ENCODE measurements at places on chromosomes 1 and 21.

DNA sequence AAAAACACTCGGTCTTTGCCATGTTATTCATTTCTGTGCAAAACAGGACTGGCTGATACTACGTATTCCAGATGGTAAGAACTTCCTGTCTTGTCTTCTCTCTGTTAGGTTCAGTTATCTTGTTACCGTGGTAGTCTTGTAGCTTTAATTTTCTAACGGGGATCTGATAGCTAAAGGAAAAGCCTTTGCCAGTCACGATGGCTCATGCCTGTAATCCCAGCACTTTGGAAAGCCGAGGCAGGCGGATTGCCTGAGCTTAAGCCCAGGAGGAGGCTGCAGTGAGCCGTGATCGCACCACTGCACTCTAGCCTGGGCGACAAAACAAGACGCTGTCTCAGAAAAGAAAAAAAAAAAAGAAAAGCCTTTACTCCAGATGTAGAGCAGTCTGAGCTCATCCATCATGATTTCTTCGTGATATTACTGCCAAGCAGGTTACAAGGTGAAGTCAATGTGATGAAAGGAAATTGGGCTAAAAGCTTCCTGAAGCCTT lies 11.1 kb upstream of the MSTO1 start:
- no peak for DNase-seq

GRCh38 chr1:40451238-40451585 lies 936 bp downstream of the ZFP69B start:
- DNase-seq = no peak

GRCh38 chr21:27333096-27333495 lies 366.2 kb upstream of the ADAMTS5 start:
- DNase-seq = no peak

- peak; percentile 55 for DNase-seq
Observed at GRCh38 chr1:89041119-89041641, 18.5 kb upstream of the GBP3 start.

DNA sequence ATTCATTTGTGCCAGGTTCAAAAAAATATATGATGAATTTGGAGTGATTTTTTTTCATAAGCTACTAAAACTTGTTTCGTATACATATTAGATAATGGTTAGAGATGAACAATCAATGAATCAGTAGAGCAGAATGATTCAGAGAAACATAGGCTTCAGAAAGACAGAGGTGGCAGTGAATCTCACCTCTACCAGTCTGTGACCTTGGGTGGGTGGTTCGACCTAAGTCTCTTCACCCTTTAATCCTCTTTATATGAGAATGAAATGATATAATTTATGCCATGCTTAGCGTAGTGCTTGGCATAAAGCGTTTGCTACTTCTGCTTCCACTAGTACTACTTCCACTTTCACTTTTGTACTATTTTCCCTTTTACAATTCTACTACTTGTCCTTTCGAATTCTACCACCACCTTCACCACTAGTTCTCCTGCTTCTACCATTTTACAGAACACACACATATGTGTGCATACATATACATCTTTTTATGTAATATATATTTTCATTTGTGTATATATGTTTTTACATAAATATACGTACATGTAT lies 45.1 kb downstream of the FYB2 start:
- DNase-seq = no peak

- DNase-seq = no peak
Observed at GRCh38 chr1:235859789-235860188, 6.9 kb downstream of the LYST start.

- no peak for DNase-seq
Observed at GRCh38 chr1:188128761-188129160, 1300.0 kb downstream of the PLA2G4A start.

DNA sequence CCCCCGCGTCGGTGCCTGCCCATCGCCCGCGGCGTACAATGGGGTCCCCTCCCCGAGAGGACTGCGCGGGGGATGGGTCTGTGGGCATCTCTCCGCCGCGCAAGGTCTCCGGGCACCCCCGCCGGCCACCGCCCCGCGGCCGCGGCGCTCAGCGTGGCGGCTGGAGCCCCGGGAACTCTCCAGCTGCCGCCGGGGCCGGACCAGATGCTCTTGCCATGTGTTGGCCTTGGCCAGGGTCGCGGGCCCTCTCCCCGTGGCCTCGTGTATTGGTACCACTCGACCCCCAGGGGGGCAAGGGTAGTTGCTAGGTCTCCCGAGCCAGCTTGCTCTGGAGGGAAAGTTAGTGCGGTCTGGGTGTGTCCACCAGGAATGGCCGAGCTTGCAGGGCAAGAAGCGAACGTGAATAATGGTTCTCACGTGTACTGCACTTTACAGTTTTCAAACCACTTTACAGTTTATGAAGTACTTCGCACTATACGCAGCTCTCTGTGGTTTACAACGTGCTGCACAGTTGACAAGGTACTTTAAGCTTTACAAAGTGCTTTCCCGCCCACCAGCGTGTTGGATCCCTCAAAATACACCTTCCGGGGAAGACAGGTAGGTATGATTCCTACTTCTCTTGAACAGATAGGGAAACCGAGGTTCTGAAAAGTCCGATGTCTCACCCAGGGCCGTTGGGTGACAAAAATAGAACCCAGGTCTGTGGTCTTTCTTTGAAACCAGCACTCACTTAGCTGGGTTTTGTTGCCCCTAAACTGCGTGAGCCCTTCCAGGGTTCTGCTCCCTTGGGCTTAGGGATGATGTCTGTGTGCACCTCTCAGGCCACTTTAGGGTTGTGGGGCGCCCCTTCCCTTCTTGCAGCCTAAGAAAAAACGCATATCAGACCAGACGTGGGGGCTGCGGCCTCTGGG lies 1.2 kb downstream of the EPHB2 start:
- DNase-seq = no peak

DNA sequence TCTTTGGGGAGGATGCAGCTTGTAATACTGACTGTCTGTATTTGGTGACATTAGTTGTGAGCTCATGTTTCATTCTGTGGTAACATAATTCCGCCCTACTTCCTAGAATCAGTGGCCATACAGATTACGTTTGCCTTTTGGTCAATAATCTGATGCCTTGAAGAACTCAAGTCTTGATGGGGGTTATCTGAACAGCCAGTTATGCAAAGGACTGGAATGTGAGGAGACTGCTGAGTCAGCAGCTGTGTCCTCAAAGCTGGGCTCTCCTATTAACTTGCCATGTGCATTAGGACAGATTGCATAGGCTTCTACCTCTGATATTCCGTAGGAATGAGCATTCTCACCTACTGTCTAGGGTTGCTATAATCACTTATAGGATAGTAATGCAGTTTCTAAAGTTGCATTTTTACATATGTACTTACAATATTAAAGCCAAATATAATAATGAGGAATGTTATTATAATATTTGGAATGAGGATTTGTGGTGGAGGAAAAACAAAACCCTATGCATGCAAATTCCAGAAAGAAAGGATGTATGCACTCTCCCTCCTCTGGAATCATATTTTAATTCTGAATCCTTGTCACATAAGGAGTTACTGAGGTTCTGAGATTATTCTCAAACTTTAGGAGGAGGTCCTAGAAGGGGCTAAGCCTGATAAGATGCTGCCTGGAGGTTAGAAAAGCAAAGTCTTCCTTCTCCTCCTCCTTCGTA lies 116.0 kb downstream of the NOS1AP start:
- DNase-seq = no peak

DNA sequence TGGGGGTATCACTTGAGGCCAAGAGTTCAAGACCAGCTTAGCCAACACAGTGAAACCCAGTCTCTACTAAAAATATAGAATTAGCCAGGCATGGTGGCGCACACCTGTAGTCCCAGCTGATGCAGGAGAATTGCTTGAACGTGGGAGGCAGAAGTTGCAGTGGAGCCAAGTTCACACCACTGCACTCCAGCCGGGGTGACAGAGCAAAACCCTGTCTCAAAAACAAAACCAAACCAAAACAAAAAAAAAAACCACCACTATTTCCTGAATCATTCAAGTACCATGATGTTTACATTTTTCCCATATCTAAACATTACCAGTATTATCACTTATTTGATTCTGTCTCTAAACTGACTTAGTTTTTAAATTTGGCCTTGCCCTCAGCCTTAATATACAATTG lies 29.5 kb downstream of the TUT4 start:
- DNase-seq = no peak

- no peak for DNase-seq
Observed at GRCh38 chr1:66000033-66000637, 207.4 kb downstream of the PDE4B start.

DNA sequence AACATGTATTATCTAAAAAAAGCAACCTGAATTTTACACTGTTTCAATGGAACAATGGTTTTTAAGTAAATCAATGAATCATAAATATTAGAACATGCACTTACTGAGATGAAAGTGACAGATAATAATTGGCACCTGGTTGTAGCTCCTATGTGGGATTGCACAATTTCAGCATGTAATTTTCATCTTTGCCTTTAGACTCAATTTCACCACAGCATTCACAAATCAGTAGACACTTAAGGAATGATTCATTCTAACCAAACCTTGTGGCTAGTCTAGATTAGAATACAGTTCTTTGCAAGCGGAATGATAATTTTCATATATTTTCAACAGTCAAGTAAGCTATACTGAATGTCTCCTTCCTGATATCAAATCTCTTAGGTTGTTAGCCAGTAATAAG lies 853.4 kb downstream of the KCNT2 start:
- DNase-seq = no peak

DNA sequence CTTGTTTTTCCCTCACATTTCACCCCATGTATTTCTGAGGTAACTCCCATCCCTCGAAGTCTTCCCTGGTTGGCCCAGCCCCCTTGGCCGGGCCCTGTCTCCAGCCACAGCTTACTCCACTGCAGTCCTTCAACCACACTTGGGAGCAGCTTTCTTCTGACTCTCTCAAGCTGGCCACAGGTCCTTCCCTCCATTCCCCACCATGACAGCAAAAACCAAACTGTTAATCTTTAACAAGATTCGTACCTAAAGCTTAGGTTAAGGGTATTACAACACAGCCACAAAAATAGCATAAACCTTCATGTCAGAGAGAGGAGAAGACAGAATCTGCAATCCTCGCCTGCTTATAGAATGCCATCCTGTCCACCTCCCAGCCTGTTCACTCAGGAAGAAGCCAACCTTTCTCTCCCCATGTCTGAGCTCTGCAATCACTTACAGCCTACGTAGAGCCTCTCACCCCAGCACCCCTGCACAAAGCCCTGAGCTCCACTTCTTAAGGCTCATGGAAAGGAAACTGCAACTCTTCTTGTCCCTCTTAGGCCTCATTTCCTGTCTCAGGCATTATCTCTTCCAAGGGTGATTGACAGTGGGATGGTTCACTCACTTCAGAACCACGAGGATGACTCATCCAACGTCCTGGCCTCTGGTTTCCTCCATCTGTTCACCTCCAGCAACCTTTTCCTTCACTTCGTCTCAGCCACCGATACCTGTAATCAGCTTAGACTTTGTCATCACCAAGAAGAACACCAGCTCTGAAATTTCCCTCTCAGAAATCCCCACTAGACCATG lies 72.8 kb downstream of the CD2 start:
- peak; percentile 29 for DNase-seq

DNA sequence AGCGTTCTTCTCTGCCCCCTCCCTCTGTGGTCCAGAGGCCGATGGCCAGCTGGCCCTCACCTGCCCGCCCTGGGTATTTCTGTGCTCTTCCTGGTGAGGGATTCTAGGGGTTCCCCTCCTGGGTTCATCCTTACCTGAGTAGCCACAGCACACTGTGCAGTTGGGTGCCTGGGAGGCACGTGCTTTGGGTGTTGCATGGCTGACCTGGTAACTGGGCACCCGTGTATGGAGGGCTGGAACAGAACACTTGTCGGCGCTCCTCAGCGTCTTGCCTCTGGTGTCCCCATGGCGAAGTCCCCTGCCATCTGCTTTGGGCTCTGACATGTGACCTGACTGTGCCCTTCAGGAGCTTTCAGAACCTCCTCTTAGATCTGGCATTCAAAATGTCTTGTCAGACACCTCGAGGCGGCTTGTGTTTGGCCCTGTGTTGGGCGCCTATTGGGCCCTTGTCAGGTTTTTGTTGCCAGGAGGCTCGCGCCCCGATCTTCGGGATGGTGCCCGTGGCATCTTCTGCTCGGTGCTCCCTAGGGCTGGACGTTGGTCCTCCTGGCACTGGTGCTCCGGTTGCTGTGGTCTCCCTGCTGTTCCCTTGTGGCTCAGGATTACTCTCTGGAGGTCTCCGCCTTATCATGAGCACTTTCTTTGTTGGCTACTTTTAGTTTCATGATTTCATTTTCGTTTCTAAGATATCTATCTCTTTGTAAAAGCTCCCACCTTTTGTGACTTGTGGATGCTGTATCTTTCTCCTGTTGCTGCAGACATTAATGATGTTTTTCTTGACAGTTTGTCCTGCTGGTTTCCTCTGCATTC lies 28.5 kb downstream of the SKI start:
- no peak for DNase-seq

DNA sequence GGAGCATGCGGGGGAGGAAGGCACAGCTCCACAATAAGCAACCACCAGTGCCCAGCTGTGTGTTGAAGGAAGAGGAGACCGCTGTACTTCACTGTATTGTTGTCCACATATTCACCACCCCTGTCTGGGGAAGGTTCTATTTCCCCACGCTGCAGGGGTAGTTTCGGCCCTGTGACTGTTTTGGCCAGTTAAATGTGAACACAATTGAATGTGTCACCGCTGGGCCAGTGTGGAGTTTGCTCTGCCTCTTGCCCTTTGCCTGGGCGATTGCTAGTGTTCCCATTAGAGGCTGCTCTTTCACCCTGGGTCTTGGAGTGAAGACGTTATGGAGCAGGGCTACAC lies 32.6 kb downstream of the UBE4B start:
- DNase-seq = no peak

DNA sequence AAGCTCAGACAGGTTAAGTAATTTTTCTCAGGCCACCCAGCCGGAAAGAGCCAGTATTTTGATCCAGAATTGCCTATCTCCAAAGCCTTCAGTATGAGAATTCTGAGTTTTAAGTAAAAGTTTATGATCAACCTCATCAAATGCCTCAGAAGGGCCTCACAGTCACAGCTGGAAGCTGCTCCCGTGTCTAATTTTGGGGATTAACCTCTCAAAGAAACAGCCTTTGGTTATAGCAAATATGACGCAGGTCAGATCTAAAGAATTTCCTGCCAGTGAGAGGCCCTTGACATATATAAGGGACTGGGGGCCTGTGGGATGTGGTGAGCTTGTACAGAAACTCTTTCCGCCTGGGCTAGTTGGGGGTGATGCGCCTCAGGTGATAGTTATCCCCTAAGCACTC lies 2.3 kb downstream of the EXTL1 start:
- no peak for DNase-seq

DNA sequence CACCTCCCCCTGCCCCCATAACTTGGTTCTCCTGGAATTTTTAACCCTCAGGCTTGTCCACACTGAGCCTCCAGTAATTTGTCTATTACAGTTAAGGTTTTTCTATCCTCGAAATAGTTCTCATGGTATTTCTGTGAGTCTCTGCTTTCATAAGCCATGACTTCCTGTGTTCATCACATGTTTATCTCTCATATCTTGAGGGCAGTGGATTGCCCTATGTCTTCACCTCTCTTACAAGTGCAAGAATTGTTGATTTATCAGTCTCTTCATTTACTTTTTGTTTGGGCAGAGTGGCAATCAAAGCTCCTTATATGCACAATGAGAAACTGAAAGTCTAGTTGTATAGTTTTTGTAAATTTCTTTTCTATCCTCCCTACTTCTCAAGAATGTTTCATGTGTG lies 328.4 kb downstream of the PLA2G4A start:
- no peak for DNase-seq

GRCh38 chr1:47348246-47348645 lies 14.7 kb downstream of the CMPK1 start:
- DNase-seq = no peak

GRCh38 chr1:85952460-85952859 lies 204.1 kb downstream of the COL24A1 start:
- no peak for DNase-seq

Measured in HS-5 (cell line).